ENCODE measurements at places on chromosomes 7 and 10.
A peak's percentile ranks its signal among the peaks of the same experiment; 100 is the strongest.

DNA sequence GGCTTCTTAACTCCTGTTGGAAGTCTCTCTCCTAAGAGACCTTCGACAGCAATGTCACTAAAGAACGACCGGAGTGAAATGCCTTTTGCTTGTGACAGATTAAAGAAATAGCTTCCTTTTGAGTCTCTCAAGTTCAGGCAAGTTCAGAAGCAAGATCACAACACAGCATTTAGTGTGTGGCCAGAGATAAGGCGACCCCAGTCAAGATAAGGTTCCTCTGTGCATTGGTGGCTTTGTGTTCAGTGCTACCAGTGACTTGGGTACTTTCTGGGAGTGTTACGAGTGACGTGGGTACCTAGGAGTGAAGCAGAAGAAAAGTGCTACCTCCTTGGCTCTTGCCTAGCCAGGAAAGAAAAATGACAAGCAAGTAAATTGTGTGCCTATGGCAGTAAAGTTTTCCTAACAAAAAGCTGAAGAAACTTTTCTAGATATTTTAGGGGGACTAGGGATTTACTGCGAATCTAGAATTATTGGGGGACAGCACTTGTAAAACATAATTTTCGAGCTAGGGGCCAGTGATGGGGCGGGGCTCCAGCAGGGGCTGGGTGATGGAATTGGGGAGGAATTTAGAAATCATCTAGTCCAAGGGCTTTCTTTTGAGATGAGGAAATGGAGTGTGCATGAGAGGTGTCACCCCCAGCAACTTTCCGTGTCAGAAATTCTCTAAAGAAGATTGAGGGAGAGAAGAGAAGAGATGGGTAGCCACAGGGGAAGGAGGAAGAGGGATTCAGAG is 191.9 kb upstream of the LYZL2 start:
- DNase-seq: no peak

DNA sequence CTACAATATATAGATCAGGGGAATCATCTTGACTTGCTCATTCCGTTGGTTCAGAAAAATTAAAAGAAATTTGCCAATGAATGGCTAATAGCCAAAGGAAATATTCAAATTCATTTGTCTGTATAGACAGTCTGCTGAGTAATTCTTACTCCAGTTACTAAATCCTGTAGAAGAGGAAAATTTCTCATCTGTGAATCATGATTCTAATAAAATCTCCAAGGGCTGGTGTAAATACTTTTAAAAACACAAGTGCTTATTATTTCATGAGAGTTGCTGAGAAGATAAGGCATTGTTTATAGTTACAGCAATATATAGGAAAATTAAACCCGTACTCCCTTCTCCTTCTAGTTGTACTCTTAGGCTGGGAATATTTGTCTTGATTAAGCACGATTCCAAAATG is 53.0 kb downstream of the WNT2 start:
- no peak for DNase-seq

DNA sequence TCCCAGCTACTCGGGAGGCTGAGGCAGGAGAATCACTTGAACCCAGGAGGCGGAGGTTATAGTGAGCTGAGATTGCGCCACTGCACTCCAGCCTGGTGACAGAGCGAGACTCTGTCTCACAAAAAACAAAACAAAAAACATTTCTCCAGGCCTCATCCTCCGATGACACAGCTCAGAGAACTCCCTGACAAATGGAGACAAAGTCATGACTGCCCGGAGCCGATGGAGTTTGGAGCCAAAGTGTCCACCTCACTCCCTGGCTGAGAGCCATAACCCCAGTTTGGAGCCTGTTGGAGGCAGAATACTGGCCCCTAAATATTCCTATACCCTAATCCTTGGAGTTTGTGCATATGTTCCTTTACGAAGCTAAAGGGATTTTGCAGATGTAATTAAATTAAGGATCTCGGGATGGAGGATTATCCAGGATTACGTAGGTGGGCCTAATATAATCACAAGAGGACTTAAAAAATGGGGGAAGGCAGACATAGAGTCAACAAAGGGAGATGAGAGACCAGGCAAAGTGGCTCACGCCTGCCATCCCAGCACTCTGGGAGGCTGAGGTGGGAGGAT is 22.7 kb downstream of the SSC4D start:
- no peak for DNase-seq

GRCh38 chr10:35780970-35781642 is 139.0 kb upstream of the FZD8 start:
- DNase-seq: no peak

DNA sequence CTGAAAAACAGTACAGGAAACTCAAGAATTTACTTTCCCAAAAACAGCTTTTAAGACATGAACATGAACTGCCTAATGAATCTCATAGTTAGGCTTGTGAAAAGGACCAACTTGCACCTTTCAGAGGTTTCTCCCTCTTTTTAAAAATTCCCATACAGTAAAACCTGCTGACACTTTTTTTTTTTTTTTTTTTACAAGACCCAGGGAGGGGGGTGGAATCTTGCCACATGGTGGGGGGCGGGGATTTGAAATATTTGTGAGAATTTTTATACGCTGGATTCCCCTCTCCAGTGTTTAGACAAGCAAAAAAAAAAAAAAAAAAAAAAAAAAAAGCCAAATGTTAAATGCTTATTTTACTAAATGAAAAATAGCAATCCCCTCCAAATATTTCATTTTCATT is 57.4 kb downstream of the HIBADH start:
- DNase-seq: no peak

- DNase-seq: no peak
These were observed 378.8 kb upstream of the ETV1 start for GRCh38 chr7:14368285-14368684.

DNA sequence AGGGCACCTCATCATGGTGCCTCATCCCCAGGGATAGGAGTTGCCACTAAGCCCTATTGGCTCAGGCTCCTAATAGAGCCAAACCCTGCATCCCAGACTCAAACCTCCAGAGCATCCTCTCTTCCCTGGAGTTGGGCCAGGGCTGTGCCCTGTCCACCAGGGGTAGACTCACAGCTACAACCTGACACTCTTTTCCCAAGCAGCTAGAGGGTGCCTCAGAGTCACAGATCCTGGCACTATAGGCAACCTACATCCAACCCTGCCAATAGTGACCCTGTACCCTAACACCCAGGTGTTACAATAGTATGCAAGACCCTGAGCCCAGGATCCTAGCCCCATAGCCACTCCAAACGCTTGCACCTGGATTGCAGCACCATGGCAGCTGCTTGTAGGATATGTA is 64.0 kb upstream of the PLA2G12B start:
- DNase-seq: no peak

GRCh38 chr10:44883593-44884331 is 27.4 kb upstream of the TMEM72 start:
- no peak for DNase-seq

DNA sequence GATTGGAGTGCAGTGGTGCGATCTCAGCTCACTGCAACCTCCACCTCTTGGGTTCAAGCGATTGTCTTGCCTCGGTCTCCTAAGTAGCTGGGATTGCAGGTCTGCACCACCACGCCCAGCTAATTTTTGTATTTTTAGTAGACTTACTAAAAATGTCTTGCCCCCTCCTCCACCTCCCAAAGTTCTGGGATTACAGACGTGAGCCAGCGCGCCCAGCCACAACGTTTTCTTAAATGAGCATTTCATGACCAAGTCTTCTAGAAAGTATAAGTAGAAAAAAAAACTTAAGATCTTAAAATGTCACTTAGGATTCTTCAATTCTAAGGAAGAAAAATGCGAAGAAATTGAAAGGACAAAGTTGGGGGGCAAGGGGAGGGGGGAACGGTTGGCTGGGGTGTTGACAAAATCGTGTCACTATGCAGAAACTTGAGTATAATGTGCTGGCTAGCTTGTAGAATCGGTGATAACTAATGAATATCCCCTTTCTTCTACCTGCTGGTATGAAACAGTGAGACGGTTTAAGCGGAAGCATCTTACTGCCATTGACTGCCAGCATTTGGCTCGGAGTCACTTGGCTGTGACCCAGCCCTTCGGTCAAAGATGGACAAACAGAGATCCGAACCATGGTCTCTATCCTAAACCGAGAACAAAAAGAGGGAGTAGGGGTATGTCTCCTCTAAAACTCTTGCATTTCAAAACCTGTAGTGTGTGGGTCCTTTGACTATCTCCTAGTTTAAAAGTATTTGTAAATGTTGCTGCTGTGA is 12.7 kb downstream of the FBH1 start:
- no peak for DNase-seq

DNA sequence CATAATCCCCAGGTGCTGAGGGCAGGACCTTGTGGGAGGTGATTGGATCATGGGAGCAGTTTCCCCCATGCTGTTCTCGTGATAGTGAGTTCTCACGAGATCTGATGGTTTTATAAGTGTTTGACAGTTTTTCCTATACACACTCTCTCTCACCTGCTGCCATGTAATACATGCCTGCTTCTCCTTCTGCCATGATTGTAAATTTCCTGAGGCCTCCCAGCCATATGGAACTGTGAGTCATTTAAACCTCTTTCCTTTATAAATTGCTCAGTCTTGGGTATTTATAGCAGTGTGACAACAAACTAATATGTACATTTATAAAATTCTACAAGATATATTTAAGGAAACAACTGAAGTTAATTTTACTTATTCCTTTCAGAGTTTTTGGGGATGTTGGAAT is 170.8 kb upstream of the BET1 start:
- DNase-seq: no peak

GRCh38 chr7:71824006-71824760 is 588.0 kb downstream of the CALN1 start:
- no peak for DNase-seq

DNA sequence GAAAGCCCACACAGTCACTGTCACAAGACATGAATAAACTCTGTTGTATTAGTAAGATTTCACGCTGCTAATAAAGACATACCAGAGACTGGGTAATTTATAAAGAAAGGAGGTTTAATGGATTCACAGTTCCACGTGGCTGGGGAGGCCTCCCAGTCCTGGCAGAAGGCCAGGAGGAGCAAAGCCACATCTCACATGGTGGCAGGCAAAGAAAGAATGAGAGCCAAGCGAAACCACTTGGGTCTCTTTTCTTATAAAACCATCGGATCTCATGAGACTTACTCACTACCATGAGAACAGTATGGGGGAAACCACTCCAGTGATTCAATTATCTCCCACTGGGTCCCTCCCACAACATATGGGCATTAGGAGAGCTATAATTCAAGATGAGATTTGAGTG is 110.2 kb downstream of the ST8SIA6 start:
- DNase-seq: no peak

DNA sequence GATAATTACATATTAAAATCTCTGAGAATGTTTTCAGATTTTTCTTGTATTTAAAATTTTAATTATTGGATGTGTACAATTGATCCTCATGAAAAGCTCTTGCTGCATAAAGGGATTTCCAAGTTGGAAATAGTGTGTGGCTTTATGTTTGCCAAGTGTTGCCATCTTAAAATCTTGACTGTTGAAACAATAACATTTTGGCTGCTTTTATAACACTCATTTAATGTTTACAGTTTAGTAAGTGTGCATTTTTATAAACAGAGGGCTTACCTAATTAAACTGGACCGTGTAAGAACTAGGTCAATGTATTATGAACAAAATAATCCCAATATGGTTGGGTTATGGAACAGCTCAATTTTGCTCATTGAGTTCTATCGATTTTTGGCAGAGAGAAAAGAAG is 23.9 kb downstream of the SEMA3A start:
- no peak for DNase-seq

- no peak for DNase-seq
These were observed 336.6 kb downstream of the HPSE2 start for GRCh38 chr10:98899018-98899417.

DNA sequence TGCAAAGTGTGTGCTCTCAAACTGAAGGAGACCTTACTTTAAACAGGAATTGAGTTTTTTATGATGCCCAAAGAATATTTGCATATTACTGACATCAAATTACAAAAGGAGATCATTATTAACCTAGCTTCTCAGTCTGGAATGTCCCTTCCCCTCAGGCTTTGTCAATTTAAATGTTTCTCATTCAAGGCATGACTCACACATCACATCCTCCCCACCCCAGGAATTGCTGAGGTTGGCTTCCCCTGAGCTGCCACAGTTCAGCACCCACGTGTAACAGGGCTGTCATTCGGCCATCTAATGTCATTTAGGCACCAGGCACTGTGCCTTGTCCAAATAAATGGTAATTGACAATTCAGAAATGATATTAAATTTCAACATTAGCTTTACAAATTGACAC is 305.9 kb upstream of the MGMT start:
- no peak for DNase-seq

GRCh38 chr10:3239066-3239919 is 66.7 kb upstream of the PITRM1 start:
- DNase-seq: peak; percentile 70

GRCh38 chr7:79968894-79969293 is 165.7 kb upstream of the GNAI1 start:
- no peak for DNase-seq

DNA sequence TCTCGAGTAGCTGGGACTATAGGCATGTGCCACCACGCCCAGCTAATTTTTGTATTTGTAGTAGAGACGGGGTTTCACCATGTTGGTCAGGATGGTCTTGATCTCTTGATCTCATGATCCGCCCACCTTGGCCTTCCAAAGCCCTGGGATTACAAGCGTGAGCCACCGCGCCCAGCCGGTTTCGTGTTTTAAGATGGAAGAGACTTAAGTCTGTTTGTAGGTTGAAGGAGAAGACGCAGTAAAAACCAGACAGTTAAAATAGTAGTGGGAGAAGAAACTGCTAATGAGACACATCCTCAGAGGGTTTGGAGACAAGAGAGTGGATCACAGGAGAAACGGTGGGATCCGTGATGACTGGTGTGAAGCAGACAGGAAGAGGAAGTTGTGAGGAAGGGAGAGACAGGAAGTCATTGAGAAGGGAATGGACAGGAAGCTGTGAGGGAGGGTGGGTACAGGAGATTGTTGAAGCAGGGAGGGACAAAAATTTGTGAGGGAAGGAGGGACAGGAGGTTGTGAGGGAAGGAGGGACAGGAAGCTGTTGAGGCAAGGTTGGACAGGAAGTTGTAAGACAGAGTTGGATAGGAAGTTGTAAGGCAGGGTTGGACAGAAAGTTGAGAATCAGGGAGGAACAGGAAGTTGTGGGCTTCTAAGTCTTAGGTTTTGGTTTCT is 115.5 kb downstream of the WDFY4 start:
- DNase-seq: no peak

DNA sequence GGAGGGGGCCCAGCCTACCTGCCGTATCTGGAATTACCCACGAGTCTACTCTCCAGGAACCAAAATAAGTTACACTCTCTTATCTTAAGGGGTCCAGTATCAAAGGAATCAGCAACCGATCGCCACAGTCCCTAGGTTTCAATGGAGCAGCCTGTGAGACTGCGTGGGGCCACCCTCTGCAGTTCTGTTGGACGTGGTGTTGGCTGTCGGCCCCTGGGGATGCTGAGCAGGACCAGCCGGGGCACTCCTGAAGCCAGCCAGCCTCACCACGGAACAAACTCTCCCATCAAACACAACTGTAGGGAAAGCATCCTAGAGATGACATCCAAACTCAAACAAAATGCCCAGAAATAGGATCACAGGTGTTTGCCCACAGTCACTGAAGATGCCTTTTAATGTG is 25.5 kb upstream of the ABLIM1 start:
- DNase-seq: no peak
